ENCODE measurements at places on chromosomes 11 and 22. TPM values are rescaled to one million over a fixed set of nuclear protein-coding genes. Genes with fewer than 3 reads are reported as not detected.
A peak's percentile ranks its signal among the peaks of the same experiment; 100 is the strongest.

The RIMBP3B gene
- total RNA-seq: 0.16 TPM

GRCh38 chr11:60957188-60957587 is 5.2 kb upstream of the SLC15A3 start:
- DNase-seq: peak; percentile 15

DNA sequence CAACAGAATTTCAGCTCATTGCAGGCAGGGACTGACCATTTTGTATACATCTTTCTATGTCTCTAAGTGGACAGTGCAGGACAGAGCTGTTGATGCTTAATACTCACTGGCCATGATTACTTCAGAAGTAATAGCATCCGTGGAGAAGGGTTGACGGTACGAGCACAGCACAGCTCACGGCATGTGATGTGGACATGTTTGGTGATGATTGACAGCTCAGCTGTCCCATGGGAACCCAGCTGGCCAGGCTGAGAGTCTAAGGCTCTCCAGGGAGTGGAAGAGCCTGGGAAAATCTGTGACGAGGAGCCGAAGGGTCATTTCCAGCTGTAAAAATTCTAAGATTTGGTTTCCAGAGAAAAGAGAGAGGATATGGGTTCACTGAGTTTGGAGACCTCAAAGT is 198.2 kb downstream of the SNX19 start:
- no peak for DNase-seq

The PLEKHB1 gene
- 4.5 TPM for total RNA-seq

The USP47 gene
- 49.5 TPM for total RNA-seq

DNA sequence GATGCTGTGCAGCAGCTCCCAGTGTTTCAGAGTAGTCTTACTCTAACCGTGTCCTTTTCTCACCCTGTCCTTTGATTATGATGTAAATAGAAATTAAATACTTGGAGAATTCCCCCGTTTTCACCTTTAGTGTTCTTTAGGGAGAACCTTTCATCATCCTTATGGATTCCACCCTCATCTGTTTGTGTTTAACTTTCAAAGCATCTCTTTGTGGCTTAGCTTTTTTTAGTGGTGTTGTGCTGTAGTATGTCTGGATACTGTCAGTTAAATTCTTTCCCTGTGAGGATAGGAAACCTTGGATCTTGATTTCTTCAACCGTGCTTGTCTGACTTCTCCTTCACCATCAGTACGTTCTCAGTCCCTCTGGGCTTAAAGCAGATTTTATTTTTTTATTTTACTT is 48.5 kb downstream of the PPP6R3 start:
- DNase-seq: peak; percentile 18

The OR6T1 gene
- total RNA-seq: not detected

The FAM227A gene
- 3.4 TPM for total RNA-seq

DNA sequence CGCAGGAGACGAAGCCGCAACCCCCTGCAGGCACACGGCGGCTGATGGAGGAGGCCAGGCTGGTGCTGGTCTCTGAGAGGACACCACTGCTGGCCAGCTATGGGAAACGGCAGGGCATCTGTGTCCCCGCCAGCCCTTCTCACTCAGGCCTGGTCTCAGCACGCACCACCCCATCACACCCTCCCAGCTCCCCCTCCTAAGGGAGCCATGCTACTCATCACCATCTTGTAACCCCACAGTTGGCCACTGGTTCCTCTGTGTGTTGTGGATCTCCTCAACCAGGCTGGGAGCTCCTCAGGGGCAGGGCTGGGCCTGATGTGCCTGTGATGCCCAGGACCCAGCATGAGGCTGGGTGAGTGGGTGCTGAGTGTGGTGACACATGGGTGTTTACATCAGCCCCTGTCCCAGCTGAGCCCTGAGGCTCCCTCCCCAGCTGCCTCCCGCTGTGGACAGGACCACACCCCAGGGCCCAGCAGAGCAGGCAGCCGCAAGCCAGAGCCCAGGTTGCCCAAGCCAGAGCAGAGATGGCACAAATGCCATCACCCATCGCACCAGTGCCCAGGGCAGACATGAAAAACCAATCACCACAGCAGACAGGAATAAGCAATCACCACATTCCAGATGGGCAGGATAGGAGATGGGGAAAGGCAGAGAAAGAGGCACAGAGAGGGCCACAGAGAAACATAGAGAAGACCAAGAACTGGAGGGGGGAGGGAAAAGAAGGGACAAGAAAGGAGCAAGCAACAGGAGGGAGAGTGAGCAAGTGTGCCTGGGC is 8.2 kb downstream of the ARVCF start:
- no peak for DNase-seq

GRCh38 chr22:48819232-48819631 is 1008.4 kb downstream of the BRD1 start:
- DNase-seq: no peak

DNA sequence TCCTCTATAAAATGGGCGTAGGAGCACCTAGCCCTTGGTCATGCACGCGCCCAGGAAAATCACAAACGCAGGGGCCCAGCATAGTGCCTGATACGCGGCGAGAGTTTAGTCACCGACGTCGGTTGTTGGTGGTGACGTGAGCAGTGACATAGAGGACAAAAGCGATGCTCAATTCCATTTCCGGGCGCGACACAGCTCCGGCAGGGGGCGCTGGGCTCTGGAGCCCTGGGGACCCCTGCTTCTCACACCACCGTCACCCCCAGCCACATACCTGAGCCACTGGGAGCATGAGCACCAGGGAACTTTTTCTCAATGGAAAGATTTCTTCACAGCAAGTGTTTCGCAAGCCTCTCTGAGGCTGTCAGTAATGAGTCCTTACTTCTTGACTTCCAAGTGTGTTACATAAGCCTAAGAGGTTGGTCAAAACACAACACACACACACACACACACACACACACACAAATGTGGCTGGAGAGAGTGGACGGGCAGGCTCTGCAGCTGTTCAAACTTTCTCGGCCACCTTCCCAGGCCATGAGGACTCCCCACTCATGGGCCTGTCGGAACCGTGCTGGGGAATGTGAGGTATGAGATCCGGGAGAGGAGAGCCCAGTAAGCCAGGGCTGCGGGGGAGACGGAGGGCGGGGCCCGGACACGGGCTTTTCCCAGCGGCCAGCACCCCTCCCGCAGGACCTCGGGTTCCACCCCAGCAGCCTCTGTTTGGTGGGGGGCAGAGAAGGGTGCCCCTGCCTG is 36.9 kb upstream of the LINC01488 start:
- DNase-seq: peak; percentile 90

The RDX gene
- total RNA-seq: 132 TPM

GRCh38 chr11:109849946-109850345 is 243.2 kb upstream of the ZC3H12C start:
- DNase-seq: no peak

GRCh38 chr11:115580416-115580815 is 76.2 kb upstream of the CADM1 start:
- DNase-seq: no peak

DNA sequence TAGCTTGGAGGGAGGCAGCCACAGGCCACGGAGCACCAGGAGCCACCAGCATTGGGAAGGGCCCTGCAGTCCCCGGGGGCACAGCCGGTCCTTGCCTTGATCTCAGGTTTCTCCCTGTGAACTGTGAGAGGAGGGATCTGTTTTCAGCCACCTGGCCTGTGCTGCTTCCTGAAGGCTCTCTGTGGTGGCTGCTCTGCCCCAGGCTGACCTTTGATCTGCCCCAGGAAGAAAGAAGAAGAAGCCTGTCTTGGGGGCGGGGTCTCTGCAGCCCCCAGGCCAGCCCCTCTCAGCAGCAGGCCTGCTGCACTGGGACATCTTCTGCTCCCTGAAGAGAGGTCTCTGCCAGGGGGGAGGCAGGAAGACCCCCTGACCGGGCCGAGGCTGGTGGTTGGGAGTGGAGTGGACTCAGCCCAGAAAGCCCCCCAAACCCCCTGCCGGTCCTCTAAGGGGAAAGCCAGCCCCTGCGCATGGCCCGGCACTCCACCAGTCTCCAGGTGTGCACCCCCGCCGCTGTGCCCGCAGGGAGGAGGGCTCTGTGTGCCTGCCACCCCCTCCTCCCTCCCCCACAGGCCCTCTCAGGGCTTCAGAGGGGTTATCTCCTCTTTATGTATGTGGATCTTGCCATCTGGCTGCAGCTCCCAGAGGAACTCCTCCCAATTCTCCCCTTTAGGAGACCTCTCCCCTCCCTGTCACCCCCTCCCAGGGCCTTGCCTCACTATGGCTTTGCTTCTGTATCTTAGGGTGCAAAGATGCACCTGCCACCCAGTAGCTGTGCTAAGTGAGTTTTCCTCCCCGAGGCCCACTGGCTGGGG is 675.3 kb downstream of the BRD1 start:
- no peak for DNase-seq

DNA sequence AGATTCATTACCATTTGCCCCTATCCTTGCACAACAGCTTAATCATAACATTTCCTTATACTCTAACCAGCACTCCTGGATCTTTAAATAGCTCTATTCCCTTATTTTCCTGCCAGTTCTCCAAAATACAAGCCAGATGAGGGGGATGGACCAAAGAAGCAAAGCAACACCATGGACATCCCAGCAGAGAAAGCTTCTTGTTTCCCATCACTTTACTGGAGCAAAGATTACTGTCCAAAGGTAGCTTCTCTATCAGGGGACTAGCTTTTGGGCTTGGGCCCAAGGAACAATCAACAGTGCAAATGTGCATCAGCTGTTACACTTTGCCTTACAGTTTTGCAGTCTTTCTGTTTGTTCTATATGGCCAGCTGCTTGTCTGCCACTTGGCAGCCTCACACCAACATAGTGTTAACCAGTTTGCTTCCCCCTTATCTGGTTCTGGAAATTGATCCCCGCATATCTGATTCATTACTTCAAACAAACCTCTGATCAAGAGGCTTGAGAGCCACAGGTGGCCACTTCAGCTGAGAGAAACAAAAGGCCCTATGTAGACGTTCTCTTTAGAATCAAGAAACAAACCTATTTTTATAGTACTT is 814.3 kb downstream of the METTL15 start:
- DNase-seq: no peak

GRCh38 chr22:33817512-33818127 is 102.7 kb downstream of the LARGE1 start:
- DNase-seq: no peak

- DNase-seq: no peak
Measured at GRCh38 chr22:33014621-33015020, 43.6 kb downstream of the SYN3 start.

DNA sequence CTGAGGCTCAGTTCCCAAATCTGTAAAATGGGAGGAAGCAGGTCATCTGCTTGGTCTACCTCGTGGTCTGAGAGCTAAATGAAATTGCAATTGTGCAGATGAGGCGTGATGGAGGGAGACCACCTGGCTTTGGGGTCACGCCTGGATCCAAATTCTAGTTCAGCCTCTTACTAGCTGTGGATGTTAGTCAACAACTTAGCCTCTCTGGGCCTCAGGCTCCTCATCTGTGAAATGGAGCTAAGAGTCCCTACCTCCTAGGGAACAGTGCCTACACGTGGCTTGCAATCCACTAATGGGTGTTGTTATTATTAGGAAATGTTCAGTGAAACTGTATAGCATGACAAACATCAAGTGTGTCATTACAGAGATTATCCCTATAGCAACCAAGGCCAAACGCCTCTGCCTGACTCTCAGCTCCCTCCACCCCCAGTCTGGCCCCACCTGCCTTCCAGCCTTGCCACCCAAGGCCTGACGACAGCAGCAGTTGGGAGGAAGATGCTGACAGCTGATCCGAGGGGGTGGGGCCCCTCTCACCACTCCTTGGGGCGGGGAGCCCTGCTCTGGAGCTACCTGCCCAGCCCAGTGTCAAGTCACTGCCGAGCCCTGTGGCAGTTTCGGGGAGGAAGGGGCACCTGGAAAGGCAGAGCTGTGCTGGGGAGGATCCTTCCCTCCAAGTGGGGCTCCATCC is 1.7 kb upstream of the RHOD start:
- DNase-seq: peak; percentile 75

Measured in astrocyte (in vitro differentiated cells and primary cell).